ENCODE measurements at places on chromosomes 4 and X. TPM values are rescaled to one million over a fixed set of nuclear protein-coding genes. Genes with fewer than 3 reads are reported as not detected.
A peak's percentile ranks its signal among the peaks of the same experiment; 100 is the strongest.

- DNase-seq = peak; percentile 51
Measured at GRCh38 chr4:145719752-145720624, 40.0 kb downstream of the C4orf51 start.

Gene SLC9B1
- total RNA-seq = 1.0 TPM

- no peak for DNase-seq
Measured at GRCh38 chr4:82213485-82214417, 160.0 kb downstream of the HNRNPD start.

Gene CYSLTR1
- total RNA-seq = 0.36 TPM

DNA sequence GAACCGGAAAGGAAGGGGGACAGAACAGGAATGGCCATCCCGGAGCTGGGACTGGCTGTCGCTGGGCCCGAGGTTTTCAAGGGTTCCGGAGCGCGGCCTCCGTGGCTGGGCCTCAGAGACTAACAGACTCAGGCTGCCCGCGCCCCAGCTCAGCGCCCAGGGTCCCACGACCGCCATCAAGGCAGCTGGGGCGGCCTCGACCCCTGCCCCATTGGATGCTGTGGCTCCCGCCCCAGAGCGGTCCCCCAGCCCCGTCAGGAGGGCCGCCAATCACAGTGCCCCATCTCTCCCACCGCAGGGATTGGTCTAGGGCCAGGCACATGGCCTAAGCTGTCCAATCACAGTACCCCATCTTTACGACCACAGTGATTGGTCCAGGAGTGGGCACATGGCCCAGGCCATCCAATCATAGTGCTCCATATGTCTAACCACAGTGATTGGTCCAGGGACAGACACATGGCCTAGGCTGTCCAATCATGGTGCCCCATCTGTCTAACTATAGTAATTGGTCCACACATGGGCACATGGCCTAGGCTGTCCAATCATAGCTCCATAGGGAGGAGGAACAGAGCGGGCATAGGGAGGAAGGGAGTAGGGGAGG lies 105.3 kb upstream of the NKX1-1 start:
- peak; percentile 18 for DNase-seq

DNA sequence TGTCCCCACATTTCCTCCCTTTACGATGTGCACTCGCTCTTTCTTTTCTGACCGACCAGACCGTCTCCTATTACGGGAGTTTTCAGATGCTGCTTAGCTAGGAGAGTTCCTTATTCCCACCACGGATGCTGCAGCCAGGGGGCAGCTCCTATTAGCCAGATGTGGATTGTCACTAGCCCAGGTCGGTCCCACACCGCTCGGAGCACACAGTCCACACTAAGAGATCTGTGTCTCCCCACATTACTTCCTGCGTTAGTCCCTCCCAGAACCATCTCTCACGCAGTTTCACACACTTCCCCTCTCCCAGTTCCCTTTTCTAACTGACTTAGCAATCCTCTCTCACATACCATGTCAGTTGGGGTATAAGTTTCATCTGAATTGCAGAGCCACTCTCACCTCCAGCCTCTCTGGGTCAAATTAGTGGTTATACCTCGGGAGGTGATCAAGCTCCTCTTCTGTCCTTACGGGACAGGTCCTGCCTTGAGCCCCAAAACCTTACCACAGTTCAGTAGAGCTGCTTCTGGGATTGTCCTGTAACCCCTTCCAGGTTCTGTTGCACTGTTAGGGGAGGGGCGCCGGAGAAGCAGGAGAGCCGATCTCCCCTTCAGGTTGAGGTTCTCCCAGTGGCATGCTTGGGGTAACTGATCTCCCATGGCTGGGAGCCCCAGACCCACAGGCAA lies 28.2 kb downstream of the SULT1E1 start:
- DNase-seq = no peak

Gene PF4V1
- not detected for total RNA-seq

Gene CPZ
- total RNA-seq = not detected

Gene UBE2A
- 60.3 TPM for total RNA-seq

DNA sequence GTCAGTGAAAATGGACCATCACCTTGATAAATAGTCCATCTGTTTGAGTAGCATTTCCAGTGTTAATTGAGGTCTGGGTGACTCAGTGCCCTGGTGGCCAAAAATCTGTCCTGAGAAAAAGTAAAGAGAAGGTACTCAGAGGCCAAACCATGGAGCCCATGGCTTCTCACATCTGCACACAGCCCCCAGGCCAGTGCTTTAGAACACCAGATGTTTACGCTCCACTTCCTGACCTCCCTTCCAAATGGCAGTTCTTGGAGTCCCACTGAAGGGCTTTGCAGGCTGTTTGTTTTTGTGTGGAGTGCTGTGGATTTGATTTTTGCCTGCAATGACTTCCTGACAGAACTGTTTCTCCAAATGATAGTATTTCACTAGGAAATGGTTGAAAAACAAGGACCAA lies 60.2 kb upstream of the GPC4 start:
- DNase-seq = no peak

DNA sequence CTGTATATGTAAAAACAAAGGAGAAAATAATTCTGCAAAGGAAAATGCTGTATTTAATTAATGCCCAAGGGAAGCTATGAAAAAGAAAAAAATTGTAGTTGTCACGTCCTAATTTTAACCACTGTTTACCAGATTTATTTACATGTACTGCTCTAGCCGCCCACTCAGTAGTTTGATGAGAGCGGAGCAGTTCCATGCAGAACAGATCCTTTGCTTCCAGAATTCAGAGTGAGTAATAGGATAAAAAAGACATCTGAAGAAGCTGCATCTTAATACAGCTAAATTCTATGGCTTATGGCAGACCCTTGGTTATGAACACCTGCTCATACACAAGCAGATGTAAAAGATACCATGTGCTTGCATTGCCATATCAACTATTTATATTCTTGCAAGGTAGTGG lies 287.0 kb downstream of the GASK1B start:
- DNase-seq = no peak

- no peak for DNase-seq
Measured at GRCh38 chr4:146852360-146852759, 93.3 kb downstream of the TTC29 start.

Gene CT45A10
- not detected for total RNA-seq

DNA sequence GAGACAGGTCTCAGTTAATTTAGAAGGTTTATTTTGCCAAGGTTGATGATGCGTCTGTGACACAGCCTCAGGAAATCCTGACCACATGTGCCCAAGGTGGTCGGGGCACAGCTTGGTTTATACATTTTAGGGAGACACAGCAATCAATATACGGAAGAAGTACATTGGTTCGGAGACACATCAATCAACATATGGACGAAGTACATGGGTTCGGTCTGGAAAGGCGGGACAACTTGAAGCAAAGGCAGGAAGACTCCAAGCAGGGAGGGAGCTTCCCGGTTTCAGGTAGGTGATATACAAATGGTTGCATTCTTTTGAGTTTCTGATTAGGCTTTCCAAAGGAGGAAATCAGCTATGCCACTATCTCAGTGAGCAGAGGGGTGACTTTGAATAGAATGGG lies 225.2 kb upstream of the ZFP42 start:
- DNase-seq = no peak

- DNase-seq = no peak
Measured at GRCh38 chrX:153706799-153707198, 17.4 kb downstream of the BCAP31 start.

Gene PDE6B
- total RNA-seq = 13.9 TPM

DNA sequence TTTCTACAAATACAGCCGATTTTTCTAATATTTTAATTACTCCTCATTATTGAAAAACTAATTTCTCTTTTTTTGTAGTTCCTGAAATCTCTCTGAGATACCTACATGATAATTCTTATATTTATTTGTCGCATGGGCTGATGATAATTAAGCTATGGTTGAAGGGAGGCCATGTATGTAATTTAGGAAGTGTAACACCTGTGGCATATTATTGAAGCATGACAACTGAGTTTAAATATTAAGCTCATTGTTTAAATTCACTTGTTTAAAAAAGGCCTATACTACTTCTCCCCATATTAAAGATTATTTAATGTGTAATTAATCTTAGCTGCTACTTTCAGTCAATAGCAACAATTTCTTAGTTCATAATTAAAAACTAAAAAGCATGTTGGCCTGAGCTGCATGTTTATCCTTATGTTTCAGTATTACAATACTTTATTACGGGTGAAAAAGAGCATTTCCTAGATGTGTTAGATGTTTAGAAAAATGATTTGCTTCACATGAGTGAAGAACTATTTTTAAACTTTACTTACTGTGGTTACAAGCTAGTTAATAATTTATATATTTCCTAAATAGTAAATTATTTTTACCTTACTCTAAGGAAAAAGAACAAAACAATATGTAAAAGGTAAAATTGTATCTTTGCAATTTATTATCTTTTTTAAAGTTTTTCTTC lies 122.4 kb downstream of the RAP1GDS1 start:
- DNase-seq = no peak

Gene PORCN
- total RNA-seq = 11.0 TPM

- DNase-seq = no peak
Measured at GRCh38 chrX:10831716-10832502, 211.5 kb upstream of the MID1 start.

All from activated naive CD8-positive, alpha-beta T cell treated with anti-CD3 and anti-CD28 coated beads for 36 hours (primary cell).